ENCODE measurements at places on chromosomes 11 and 22. TPM values are rescaled to one million over a fixed set of nuclear protein-coding genes. Genes with fewer than 3 reads are reported as not detected.

DNA sequence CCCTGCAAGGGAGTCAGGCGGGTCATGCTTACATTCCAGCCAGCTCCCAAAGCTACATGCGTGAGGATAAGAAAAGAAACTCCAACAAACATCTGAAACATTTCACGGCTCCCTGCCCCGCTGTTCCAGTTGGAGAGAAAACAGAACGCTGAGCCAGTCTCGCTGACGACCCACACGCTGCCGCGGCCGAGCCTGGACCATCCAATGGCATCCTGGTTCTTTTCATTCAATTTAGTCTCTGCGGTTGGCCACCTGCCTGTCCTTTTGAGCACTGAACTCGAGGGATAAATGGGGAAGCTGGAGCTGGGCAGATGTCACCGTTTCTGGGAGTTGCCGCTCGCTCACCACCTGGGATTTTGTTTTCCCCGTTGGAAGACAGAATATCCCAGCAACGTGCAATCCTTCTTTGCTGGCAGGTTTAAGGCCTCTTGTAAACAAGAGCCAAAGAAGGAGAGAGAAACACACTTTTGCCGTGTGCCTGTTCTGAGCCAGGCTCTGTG is 45.3 kb upstream of the SHISAL1 start:
- H3K27me3 ChIP-seq = peaks cover 31% of the 10 kb centered on the region
- H3K36me3 ChIP-seq = no peaks in the 10 kb centered on the region
- no peak overlapping the region for H3K4me3 ChIP-seq
- DNase-seq = no peak

- H3K36me3 ChIP-seq = peaks cover 8% of the 10 kb centered on the region
- peaks cover 83% of the 10 kb centered on the region for H3K4me1 ChIP-seq
- H3K4me3 ChIP-seq = no peak overlapping the region
- H3K27me3 ChIP-seq = no peaks in the 10 kb centered on the region
- no peak for DNase-seq
These were observed 83.7 kb downstream of the STIM1 start for GRCh38 chr11:3939211-3939610.

GRCh38 chr11:69131121-69131566 is 24.6 kb upstream of the SMIM38 start:
- H3K4me1 ChIP-seq = peaks cover 17% of the 10 kb centered on the region
- H3K36me3 ChIP-seq = peaks cover 5% of the 10 kb centered on the region
- H3K27me3 ChIP-seq = no peaks in the 10 kb centered on the region
- no peak overlapping the region for H3K27ac ChIP-seq

DNA sequence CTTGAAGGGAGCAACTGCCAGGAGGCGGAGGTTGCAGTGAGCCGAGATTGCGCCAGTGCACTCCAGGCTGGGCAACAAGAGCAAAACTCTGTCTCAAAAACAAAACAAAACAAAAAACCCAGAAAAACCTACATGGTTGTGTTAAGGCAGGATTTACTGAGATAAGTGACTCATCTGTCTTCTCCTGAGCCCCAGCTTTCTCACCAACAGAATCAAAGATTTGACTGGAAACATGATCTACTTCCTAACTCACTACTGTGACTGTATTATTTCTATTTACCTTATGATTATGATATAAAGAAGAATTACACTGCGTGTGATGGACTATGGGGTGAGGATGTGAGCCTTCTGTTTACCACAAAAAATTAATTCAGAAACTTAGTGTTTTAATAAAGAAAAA is 21.8 kb downstream of the FAM118B start:
- no peak overlapping the region for H3K4me3 ChIP-seq
- no peak for DNase-seq
- peaks cover 2% of the 10 kb centered on the region for H3K4me1 ChIP-seq
- H3K27me3 ChIP-seq = no peaks in the 10 kb centered on the region
- H3K36me3 ChIP-seq = peaks cover 12% of the 10 kb centered on the region
- no peak overlapping the region for H3K27ac ChIP-seq

DNA sequence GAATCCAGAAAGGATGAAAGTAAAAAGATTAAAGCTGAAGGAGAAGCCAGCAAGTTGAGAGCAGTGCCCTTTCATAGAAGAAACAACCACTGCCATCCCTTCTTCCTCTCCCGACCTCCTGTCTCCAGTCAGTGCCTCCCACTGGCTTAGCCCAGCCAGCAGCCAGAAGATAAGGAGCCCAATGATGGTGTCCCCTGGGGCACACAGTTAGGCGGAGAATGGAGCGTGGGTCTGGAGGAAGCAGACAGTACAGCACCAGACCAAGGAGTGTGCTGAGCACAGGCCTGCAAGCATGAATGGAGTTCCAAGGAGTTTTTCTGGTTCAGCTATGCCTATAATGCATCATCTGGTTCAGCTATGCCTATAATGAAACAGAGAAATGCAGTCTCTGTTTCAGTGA is 54.3 kb upstream of the TNRC6B start:
- peaks cover 21% of the 10 kb centered on the region for H3K4me1 ChIP-seq
- no peak overlapping the region for H3K27ac ChIP-seq
- H3K4me3 ChIP-seq = no peak overlapping the region

DNA sequence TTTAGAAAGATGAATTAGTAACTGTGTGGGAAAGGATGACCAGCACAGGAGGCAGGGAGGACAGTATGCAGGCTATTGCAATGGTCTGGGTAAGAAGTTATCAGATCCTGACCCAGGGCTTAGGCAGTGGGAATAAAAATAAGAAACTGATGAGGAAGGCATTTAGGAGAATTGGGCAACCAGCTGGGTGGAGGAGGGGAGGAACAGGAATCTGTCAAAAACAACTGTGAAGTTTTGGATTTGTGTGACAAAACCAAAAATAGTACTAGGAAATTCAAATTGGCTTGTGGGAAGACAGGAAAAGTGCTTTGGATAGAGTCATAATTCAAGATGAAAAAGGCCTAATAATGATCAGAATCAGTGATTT is 27.9 kb downstream of the MMP13 start:
- no peaks in the 10 kb centered on the region for H3K4me1 ChIP-seq
- H3K27me3 ChIP-seq = peaks cover 9% of the 10 kb centered on the region
- no peak overlapping the region for H3K27ac ChIP-seq

DNA sequence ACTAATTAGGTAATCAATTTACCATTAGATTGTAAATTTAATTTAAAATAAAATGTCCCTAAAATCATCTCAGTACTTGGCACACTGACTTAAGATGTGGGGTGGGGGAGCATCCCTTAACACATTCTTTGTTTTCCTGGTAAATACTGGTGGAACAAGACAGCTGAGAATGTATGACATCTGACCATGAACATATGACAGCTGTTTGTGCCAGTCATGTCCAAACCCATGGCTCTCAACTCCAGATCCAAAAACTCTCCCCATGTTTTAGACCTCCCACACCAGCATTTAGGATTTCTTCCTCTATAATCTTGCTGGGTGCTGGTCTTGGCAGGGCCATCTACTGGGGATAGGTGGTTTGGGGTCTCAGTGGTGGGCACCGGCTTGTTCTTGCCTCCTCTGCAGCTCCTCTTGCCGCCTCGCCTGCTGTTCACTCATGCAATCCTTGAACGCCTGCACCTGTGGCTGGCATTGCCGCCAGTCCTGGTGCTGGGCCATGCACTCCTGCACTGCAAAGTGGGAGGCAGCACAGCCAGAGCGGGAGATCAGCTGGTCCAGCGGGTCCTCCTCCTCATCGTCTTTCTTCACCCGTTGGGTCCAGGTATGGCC is 3.8 kb downstream of the COA4 start:
- DNase-seq = no peak
- H3K4me1 ChIP-seq = peaks cover 34% of the 10 kb centered on the region
- H3K27me3 ChIP-seq = no peaks in the 10 kb centered on the region

DNA sequence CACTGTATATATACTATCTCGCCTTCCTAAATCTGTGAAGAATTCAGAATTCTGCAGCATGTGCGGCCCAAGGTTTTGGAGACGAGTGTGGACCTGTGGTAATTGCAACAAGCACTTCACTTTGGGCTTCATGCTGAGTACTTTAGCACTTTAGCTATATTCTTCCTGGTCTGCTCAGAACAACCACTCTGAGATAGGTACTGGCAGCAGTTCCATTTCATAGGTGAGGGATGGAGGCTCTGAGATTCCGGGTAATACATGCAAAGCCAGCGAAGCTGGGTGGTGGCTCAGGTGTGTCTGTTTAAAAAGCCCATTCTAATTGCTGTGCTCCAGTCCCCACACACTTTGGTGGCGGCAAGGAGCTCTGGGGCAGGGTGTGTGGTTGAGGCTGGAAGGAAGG is 6.4 kb downstream of the ELF5 start:
- H3K36me3 ChIP-seq = no peaks in the 10 kb centered on the region
- H3K4me1 ChIP-seq = no peaks in the 10 kb centered on the region
- no peak overlapping the region for H3K27ac ChIP-seq

Gene USH1C
- not detected for total RNA-seq

Gene CHRNA10
- 0.57 TPM for total RNA-seq

Gene DENND6B
- 3.6 TPM for total RNA-seq
